ENCODE measurements at places on chromosomes 5 and 9.

DNA sequence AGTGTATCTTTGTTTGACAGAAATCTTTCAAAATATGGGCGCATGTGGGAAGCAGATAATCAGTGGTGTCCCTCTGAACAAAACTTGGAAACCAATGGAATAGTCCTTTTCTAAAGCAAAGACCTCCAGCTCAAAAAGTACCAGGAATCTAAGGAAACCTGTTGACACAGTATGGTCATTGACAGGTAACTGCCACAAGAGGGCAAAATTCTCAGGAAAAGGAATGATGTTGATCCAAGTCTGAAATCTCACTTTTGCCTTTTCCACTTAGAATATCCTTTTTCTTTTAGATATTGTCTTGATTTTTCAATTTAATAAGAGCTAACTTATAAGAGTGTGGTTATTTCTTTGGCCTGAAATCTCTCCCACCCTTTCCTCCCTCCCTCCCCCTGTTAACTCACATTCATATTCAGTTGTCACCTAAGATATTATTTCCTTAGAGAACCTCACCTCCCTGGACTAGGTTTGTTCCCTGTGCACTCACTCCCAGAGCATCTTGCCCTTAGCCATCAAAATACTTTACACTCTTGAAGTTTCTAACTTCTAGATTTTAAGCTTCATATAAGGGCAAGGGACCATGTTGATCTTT, 59.0 kb upstream of the BARX1 start:
- DNase-seq, result peak; percentile 47

- no peak for DNase-seq
Observed at GRCh38 chr9:16611983-16612382, 258.5 kb downstream of the BNC2 start.

GRCh38 chr5:57174128-57174889, 450 bp downstream of the GPBP1 start:
- peak; percentile 59 for DNase-seq

GRCh38 chr5:80963966-80964481, 3.9 kb downstream of the RASGRF2 start:
- DNase-seq, result no peak

DNA sequence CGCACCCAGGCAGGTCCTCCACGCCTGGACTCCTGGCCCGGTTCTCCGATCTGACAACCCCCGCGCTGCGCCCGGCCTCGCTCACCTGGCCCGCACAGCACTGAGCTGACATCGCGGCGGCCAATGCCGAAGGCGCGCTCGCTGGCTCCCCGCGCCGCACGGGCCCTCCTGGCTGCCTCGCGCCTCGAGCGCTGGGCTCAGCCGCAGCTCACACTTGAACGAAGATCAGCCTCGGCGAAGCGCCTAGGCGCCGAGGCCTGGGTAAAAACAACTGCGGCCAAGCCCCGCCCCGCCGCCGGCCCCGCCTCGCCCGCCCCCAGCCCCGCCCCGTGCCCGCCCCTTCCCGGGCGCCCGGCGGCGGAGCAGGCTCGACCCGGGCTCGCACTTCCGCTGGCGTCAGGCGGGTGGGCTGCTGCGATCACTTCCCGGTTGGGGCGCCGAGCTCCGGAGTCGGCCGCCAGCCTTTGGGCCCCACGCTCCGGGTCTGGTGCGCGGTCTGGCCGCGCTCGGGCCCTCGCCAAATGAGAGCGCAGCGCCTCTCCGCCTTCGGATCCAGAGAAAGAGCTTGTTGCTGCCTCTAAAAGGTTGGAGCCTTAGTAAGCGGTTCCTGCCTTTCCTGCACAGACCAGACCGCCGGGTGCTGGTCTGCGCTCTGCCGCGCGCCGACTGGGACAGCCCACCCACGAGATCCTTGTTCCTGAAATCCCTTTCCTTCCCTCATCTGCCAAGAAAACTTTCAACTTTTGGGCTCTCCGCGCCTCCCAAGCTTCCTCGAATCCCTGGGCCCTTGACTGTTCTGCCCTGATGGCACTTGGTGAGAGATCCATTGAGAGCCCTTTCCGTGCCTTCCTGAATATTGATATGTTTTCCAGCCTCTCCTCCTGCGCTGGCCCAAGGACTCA, at the start of gene SERINC5:
Gene SERINC5, minus strand, starts transcription at position 238 of the 902 bp plus-strand sequence. Its CDS starts 126 bp downstream, at position 112.
- DNase-seq, result peak; percentile 83

DNA sequence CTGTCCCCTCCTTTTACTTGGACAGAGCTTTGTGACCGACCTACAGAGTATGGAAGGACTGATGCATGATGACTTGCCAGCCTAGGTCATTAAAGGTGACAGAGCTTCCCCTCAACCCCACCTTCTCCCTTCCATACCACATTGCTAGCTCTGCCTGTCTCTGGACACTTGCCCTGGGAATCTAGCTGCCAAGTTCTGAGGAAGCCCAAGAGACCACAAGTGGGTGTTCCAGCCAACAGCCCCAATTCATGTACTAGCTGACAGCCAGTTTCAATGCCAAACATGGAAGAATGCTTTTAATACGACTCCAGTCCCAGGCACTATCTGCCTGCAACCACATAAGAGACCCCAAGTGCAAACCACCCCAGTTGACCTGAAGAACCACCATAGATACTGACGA, 477.1 kb downstream of the SPOCK1 start:
- DNase-seq, result no peak

DNA sequence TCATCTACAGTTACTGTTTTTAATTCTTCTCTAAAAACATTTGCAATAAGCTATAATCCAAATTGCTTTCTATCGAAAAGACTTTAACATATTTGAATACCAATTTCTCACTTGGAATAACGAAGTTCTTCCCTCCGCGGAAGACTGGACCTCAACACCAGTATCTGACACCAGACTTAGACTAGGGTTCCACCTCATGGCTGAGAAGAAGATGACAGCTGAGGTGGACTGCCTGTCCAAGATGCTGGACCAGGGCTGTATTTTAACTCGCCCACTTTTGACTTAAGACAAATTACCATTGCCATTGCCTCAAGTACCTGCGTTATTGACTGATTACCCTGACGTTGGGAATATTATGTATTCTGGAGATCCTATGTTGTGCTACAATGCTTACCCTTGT, 34.1 kb downstream of the ZMAT2 start:
- no peak for DNase-seq

DNA sequence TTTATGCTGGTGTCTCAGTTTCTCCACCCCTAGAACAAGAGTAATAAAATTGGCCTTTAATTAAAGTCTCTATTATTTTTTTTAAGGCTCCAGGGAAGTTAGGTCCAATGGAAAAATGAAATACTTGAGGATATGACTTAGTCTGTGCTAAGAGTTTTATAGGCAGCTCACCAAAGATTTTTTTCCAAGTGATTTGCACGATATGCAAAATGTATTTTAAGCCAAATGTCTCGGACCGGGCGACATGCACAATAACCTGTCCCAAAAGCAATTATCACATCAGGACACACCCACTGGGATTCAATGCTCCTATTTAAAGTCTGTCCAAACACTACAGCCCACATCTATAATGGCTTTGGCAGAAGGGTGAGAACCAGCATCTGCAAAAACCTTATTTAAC, 136.1 kb upstream of the ANKH start:
- no peak for DNase-seq

DNA sequence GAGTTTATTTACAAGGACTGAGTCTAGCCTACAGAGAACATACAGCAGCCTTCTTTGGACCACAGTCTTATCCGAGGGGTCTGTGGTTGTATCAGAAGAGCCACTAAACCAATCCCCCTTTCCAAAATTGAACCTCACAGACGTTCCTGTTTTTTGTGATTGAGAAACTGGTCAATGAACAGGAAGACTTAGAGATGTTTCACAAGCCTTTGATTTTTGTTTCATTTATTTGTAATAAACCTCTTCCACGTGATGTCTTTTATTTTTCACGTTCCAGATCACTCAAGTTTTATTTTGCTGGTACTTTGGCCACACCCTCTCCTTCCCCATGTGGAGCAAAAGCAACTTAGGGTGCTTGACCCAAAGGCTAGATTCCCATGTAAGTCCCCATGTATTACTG, 16.1 kb downstream of the CCT5 start:
- DNase-seq, result no peak

- no peak for DNase-seq
Observed at GRCh38 chr9:31336386-31336785, 1048.1 kb upstream of the ACO1 start.

DNA sequence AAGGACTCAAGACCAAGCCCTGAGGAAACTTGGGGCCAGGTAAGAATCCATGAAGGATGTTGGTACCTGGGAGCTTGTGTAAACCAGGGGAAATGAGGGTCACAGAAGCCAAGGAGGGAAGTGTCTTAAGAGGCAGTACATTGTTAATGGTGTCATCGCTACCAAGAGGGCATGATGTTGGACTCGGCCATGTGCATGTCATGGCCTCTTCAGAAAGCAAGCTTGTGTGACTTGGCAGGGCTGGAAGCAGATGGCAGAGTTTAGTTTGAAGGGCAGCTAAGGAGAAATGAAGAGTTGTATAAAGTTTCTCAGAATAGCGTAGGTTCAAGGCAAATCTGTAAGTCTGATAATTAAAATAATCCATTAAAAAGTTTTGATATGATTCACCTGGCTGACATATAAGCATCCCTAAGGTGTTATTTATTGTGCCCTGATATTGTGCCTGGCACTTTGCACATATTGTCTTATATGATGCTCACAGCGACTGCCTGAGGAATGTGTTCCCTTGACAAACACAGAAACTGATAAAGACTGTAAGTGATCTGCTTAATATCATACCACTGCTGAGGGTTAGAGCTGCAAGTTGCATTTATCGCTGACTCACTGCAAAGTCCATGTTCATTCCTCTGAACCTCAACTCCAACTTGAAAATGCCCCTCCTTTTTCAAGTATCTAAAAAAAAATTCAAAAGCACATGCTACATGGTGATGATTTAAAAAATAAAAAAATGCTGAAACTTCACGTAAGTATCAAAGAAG, 81.3 kb upstream of the PTPN3 start:
- DNase-seq, result no peak

DNA sequence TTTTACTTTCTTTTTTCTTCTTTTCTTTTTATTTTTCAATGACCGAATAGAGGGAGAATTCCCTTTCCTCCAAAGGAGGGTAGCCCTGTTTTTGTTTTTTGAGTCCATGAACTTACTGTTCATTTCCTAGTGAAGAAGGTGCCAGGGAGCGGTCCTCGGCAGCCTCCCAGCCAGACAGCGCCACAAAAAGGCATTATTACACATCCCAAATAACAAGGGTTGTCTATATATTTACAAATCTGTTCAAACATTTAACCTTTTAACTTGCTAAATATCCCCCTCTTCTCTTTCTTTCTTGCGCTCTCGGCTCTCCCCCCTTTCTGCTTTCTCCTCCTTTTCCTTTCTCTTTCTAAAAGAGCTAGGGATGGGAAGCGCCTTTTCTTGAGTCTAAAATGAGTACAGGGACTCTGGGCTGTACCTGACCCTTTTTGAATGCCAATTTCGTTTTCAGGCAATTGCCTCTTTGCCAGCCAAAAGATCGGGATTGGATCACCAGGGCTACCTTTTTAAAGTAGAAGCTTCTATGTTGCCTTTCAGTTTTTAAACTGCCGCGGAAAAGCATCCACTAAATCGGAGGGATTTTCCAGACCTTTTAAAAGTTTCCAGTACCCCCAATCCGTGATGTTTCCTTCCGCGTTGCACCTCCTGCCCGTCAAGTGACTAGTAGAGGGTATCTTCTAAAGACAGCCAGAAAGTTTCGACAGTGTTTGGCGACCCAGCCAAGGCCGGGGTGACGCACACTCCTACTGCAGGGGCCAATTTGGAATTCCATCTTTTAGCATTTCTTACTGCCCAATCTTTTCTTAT, 125.6 kb downstream of the TMEM161B start:
- DNase-seq, result peak; percentile 11

DNA sequence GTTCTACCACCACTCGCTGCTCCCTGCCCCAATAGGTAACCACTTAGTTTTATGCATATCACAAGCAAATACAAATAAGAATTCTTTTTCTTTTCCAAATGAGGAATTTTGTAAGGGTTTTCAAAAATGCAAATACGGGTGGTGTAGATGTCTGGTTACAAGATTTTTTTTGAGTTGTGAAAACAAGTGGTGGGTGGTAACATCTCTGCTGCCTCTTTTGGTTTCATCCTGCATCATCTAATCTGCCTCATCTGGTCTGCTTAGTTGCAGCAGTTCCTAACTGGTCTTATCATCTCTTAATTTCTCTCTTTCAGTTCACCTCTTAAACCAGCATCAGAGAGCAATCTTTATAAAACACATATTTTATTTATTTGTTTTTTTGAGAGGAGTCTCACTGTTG, 5.3 kb downstream of the NFX1 start:
- DNase-seq, result no peak

GRCh38 chr5:102682101-102682647, 72.9 kb upstream of the PAM start:
- no peak for DNase-seq

GRCh38 chr9:124353166-124353768, 62.0 kb downstream of the PSMB7 start:
- DNase-seq, result no peak

- peak; percentile 41 for DNase-seq
Observed at GRCh38 chr9:88534456-88535225, at the start of gene NXNL2. Gene NXNL2 (plus strand): TSS chr9:88535178. CDS start chr9:88535435, 257 bp downstream.

DNA sequence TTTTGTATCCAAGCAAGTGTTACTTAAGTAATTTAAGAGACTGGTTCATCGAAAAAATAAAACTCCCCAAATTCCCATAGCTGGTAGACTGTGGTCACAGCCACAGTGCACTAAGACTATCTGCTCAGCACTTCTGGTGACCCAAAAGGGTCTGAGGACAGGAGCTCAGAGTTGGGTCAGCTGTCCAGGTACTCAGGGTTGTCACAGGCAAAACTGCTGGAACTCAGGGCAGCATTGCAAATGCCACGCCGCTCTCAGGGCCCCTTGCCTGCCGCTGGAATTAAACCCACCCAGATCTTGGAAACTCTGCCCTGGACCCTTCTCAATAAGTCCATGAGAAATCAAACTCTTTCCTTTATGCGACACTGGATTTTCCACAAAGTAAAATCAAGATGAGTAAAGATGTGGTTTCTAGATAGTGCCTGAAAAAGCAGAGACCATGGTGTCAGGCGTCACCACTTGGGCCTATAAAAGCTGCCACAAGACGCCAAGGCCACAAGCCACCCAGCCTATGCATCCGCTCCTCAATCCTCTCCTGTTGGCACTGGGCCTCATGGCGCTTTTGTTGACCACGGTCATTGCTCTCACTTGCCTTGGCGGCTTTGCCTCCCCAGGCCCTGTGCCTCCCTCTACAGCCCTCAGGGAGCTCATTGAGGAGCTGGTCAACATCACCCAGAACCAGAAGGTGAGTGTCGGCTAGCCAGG, at the start of gene IL13:
Gene IL13, plus strand, starts transcription at position 498 of the 705 bp plus-strand sequence. Its CDS starts 14 bp downstream, at position 512.
- DNase-seq, result no peak

DNA sequence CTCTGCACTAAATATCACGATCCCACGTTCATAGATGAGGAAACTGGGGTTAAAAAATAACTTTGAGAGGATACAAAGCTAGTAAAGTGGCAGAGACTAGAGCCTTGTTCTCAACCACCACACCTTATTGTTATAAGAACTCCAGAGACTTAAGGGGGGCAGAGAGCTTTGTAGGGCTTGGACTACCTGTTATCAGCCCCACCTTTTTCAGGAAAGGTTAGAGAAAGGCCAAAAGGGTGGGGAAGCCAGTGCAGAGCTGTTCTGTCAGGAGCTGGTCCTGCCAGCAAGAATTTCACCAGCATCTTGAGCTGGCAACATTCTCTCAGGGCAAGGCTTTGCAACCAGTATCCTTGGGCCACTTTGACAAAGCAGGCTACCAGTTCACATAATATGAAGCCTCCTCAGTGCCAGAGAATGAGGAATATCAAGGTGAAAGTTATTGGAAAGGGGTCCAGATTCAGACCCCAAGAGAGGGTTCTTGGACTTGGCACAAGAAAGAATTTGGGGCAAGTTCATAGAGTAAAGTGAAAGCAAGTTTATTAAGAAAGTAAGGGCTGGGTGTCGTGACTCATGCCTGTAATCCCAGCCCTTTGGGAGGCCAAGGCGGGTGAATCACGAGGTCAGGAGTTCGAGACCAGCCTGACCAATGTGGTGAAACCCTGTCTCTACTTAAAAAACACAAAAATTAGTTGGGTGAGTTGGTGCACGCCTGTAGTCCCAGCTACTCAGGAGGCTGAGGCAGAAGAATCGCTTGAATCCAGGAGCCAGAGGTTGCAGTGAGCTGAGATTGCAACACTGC, 66.2 kb upstream of the CLINT1 start:
- no peak for DNase-seq

Measured in KBM-7 (cell line).